ENCODE measurements at places on chromosomes 4 and X.

- no peak for DNase-seq
Measured at GRCh38 chr4:163194593-163194992, 27.9 kb upstream of the NAF1 start.

- DNase-seq = no peak
Measured at GRCh38 chrX:102787283-102787682, 66.7 kb downstream of the GPRASP3 start.

GRCh38 chr4:26860922-26861433 lies 337 bp downstream of the STIM2 start:
- DNase-seq = no peak

GRCh38 chr4:140695483-140695882 lies 60.7 kb downstream of the TBC1D9 start:
- DNase-seq = no peak

DNA sequence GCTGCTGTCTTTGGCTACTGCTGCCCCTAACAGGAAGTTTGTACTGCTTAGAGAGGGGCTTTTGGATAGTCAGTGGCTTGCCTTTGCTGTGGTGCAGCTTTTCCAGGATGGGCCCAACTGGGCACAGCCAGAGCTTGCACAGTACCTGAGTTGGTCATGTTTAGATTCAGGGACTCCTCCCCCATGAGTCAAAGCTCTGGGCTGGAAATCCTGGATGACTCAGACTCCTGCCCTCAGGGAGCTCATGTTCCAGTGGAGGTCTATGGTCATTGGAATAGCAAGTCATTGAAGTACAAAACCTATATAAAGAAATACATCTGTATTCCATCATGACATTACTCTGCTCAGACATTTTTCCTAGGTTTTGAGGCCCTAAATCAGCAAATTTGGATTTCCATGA lies 66.7 kb upstream of the PJA1 start:
- DNase-seq = no peak

GRCh38 chr4:89164400-89164799 lies 53.1 kb downstream of the TIGD2 start:
- no peak for DNase-seq

GRCh38 chr4:159048166-159048886 lies 54.6 kb upstream of the RAPGEF2 start:
- peak; percentile 86 for DNase-seq

- no peak for DNase-seq
Measured at GRCh38 chr4:104235967-104236366, 258.7 kb downstream of the CXXC4 start.

GRCh38 chr4:113760094-113760794 lies 1.3 kb downstream of the CAMK2D start:
- peak; percentile 66 for DNase-seq

DNA sequence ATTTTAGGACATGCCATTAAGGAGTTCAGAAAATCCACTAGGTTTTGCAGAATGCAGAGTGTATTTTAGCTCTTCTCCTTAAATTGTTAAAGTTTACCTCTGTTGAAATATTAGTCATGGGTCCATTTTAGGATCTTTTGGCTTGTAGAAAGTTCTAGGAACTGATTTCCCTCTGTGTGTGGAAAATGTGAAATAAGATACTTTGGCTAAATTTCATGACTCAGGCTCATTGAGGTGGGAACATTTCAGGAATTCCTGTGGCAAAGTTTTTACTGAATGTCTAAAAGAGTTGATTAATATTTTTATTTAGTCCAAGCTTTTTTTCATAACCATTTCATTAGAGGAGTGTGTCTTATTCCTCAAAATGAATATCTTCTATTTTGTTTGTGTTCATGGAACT lies 7.0 kb downstream of the FHIP1A start:
- DNase-seq = peak; percentile 84
